Stimulated activated CD4-positive, alpha-beta T cell treated with anti-CD3 and anti-CD28 coated beads, Interleukin-2, amount 100 ng/mL, for 4 hours (primary cell): ENCODE measurements at places on chromosomes 3 and 15.

GRCh38 chr3:180749322-180749721 is 70.0 kb upstream of the CCDC39 start:
- no peak for DNase-seq

DNA sequence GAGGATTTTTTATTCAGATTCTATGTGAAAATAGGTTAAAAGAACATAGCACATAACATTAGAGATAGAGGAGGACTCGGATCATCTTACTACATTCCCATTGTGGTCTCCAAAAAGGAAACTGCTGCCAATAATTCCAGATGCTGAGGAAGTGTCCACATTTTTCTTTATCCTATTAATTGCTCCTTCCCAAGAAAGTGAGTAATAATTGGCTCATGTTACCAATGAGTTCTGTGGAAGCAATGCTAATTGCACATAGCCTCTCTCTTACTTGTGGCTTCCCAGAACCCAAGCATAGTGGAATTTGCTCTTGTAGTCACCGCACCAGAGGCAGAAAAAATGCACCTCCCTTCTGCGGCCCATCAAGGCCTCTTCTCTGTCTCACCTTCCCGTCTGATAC is 208.4 kb downstream of the PLOD2 start:
- DNase-seq = no peak

GRCh38 chr3:14472471-14473351 is 67.4 kb downstream of the GRIP2 start:
- DNase-seq = no peak

DNA sequence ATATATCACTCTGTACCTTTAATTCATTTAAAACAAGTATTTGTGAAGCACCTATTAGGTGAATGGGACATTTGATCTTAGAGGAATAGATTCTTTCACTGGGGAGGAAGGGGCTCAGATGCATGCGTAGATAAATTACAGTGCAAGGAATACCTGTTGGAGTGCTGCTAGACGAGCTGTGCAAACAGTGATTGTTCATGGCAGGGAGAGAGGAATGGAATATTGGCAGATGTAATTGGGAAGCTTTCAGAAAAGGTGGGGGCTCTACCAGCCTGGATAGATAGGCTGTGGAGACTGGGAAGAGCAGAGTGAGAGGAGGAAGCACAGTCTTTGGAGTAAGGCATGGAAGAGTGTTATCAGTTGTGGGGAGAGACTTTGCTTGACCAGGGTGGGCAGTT is 116.8 kb downstream of the AKAP13 start:
- no peak for DNase-seq

GRCh38 chr3:12591997-12592715 is 35.3 kb downstream of the MKRN2 start:
- DNase-seq = no peak

DNA sequence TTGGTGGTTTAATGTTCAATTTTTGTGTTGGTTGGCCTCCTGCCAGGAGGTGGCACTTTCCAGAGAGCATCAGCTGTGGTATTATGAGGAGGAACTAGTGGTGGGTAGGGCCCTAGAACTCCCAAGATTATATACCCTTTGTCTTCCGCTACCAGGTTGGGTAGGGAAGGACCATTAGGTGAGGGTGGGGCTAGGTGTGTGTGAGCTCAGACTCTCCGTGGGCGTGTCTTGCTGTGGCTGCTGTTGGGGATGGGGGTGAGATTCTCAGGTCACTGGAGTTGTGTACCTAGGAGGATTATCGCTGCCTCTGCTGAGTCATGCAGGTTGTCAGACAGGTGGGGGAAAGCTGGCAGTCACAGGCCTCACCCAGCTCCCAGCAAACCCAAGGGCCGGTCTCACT is 187.1 kb downstream of the DPH6 start:
- no peak for DNase-seq

DNA sequence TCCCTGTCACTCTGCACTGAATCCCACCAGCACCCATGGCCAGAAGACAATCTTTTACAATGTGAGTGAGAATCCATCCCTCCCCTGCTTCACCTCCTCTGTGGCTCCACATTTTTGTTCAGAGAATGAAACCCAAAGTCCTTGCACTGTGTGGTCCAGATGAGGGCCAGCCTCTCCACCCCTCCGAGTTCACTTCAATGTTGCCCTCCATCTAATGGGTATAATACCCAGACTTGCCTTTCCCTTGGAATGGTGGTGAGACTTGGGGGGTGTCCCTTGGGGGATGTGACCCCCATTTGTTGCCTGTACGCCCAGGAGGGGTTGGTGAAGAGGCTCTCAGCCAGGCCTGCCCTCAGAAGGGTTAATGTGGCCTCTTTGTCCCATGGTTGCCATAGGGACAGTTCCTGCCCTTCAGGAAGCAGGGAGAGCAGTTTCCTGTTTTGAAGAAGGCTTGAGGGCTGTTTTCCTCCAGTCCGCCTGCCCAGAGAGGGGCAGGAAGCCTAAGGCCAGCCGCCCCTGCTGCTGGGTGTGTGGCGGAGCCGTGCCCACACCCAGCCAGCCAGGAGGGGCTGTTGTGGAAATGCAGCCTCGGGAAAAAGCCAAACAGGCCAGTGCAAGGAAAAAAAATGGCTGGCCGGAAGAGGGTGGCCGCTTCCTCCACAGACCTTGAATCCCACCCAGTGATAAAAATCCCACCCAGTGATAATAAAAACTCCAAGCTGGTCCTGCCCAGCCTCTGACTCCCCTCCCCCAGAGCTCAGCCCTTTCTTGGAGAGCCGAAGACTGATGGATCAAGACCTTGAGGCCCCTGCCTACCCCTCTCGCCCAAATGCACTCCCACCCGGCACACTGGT is 14.6 kb upstream of the FGD5 start:
- DNase-seq = no peak

DNA sequence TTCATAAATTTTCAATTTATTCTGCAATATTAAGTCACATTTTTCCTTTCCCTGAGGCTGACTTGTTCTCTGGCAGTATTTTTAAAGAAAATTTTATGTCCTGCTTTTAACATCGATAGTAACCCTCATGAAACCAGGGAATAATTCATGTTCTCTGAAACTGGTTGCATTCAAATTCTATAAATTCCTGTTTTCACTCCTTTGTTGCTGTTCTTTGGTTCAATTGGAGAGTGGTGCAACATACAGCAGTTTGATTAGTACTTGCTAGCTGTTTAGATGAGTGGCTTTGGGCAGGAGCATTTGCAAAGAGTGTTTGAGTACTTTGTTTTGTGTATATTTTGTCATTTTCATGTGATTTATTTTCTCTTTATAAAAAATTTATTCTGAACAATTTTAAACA is 19.2 kb downstream of the ZIC1 start:
- no peak for DNase-seq

DNA sequence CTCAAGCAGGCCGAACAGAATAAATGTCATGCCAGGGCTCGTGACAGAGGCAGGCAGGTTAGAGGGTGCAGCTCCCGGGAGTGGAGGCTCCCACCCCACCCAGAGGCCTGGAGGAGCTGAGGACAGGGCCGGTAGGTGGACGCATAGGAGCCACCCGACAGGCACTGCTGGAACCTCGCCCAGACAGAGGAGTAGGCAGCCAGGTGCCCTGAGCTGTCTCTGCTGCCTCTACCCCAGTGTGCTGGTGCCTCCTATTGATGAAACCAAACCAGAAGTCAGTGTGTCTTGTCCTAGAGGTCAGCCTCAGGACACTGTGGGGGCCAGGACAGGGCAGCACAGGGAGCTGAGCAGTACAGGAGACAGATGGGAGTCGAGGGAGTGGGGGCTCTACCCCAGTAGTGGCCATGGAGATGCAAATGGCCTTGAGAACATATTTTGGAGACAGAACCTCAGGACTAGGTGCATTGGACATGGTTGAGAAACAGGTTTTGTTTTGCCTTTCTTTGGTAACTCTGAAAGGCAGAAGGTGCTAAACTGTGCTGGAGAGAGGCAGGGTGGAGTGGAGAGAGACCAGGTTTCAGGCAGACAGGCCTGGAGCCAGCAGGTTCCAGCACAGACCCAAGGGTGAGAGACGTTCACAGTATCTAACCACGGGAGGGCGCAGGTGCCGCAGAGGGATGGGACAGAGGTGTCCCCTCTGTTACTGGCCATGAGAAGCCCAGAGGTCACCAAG is 15.4 kb upstream of the KLF15 start:
- DNase-seq = no peak

GRCh38 chr15:93179072-93179471 is 90.1 kb upstream of the RGMA start:
- no peak for DNase-seq

DNA sequence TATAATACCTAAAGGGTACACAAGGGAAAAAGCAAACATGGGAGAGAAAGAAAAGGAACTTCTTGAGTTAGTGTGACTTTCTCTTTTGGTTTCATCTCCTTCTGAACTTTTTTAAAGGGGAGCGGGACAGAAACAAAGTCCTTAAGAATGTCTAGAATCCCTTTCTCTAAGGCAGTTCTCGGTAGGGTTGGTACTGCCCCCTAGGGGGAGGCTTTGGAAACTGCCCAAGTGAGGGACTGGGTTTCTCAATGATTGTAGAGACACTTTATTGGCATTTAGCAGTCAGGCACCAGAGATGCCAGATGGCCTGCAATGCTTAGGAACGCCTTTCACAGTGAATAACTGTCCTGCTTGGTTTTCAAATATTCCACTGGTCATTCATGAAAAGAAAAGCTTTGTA is 172.7 kb downstream of the WDR72 start:
- DNase-seq = no peak

DNA sequence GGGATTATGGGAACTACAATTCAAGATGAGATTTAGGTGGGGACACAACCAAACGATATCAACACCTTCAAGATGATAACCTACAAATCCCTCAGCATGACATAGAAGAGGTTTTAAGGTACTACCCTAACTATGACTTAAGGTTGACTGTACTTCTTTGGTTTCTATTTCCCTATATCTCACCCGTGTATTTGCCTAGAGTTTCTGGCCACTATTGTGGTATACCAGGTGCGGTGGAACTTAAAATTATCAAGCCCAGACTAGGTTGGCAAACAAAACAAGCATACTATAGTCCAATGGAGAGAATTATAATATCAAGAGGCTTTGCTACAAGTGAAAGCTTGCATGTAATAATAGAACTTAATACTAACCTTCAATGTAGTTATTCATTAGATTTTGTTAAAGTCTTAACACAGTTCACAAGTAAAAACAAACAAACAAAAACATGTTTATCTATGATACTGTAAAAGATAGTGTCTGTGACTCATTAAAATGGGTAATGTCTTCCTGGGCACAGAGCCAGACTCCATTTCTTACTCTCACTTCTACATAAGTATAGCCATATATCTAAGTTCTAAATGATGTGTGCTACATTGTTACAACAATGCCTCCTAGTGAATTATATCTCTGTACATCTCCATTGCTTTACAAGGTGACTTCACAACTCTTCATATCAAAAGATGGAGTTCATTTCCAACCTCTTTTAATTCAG is 479.1 kb downstream of the ZBBX start:
- DNase-seq = no peak

GRCh38 chr15:76846782-76847181 is 58.4 kb downstream of the SCAPER start:
- no peak for DNase-seq

DNA sequence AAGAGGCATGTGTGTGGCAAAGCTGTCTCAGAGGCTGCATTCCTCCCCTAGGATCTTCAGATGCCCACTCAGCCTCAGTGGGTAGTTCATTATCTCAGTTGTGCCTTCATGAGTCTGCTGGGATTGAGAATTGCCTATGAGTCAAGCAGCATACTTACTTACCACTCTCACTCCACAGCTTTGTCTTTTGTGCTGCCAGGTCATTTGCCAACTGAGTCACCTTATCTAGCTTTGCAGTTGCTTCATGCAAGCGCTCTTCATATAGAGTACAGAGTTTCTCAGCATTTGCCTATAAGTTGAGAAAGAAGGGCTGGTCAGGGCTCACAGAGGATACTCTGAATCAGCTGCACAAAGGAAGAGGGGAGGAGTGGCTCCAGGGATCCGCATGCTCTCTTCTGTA is 89.5 kb downstream of the MYH15 start:
- no peak for DNase-seq

- no peak for DNase-seq
These were observed 61.6 kb downstream of the SHQ1 start for GRCh38 chr3:72786668-72787067.

DNA sequence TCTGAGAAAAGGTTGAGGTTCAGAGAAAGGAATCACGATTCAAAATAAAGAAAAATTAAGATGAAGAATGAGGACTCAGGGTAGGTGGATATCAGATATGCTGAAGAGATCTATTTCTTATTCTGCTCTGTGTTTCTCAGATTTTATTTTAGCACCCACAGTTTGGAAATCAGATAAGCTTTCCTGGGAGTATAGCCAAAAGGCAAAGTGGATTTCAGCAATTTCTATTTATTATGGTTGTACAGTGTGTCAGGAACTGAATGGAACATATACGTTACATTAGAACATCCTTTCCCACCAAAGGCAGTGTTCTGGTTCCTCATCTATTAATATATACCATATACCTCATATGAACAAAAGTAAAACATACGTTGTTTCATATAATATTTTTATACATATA is 18.9 kb downstream of the PEX5L start:
- DNase-seq = no peak

DNA sequence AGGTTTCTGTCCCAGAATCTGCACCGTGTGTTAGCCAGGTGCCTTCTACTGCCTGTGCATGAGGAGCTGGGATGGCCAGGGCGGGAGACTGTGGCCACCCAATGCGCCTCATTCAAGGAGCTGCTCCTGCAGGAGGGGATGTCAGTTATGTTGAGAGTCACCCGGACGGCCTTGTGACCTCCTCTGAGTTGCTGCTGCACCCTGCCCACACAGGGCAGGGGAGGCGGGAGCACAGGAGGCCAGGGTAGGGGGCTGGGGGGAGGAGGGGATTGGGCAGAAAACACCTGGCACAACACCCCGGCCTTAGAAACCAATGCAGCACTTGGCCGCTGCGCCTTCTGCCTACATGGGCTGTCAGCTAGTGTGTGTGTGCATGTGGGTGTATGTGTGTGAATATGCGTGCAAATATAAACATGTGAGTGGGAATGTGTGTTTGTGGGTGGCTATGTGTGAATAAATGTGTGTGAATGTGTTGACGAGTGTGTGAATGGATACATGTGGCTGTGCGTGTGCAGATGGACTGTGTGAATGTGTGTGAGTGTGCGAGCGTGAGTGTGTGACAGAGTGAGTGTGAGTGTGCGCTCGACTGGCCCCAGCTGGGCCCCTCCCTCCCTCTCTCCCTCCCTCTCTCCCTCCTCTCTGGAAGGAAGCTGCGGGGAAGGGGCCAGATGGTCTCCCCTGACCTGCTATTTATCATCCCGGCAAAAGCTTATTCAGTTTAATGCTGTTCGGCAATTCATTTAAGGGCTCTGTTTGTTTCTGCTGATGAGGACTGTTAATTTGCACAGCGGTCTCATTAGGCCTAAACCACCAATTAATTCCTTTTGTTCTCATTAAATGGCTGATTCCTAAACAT is 106.9 kb downstream of the TLE3 start:
- no peak for DNase-seq

GRCh38 chr15:89533861-89534544 is 37.6 kb upstream of the RHCG start:
- DNase-seq = no peak

DNA sequence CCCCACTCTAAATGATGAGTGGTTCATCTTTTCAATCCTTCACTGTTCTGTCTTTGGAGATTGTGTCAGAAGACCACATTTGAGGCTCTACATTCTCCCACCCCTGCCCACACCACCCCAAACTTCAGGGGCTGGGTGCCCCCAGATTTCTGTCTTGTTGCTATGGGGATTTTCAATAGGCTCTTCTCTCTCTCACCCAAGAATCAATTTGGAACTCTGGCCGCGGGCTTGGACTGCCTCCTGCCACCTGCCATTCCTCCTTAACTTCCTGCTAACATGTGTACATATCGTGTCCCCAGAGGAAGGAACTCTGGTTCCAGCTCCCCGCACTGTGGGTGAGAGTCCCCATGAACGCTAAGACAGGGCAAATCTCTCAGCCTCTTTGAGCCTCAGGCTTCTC is 67.4 kb upstream of the LARS2 start:
- DNase-seq = no peak

GRCh38 chr15:37015451-37015850 is 84.9 kb downstream of the MEIS2 start:
- no peak for DNase-seq
